ENCODE measurements at places on chromosomes 11 and 22.
A peak's percentile ranks its signal among the peaks of the same experiment; 100 is the strongest.

DNA sequence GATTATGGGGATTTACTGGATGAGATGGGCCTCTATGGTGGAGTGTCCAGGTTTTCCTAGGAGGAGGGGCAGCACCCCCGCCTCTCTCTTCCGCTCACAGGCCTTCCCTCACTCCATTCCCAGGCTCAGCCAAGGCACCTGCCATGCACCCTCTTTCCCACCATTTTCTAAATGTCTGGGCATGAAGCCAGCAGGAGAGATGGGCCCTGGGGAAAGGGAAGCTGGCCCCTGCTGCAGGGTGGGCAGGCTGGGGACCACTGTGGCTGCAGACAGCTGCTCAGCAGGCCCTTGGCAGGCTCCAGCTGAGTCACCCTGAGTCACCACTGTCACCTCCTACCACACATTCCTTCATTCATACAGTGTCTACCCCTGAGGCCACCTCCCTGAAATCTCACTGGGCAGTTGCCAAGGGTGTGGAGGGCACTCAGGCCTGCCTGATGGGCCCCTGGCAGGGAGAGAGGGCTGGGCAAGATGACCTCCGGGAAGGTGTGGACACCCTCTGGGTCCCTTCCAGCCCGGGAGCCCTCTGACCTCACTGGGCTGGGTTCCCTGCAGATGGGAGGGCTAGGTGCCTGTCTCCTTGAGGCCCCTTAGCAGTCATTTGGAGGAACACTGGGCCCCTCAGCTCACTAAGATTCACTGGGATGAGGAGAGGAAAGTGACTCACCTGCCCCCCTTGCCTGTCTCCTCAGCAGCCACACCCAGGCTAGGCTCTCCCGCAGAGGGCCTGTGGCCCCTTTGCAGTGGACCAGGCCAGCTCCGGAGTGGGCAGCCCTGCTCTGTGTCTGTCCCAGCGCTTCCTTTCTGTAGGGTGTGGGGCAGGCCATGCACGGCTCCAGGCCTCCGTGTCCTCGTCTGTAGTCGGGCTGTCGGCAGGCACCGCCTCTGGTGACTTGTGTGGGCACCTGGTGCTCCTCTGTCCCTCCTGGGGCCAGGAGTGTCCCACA lies 7.8 kb downstream of the MYEOV start:
- DNase-seq, result no peak
- no peaks in the 10 kb centered on the region for H3K27me3 ChIP-seq
- H3K27ac ChIP-seq, result no peak overlapping the region
- no peak overlapping the region for H3K4me3 ChIP-seq
- H3K36me3 ChIP-seq, result no peaks in the 10 kb centered on the region

- H3K36me3 ChIP-seq, result peaks cover 42% of the 10 kb centered on the region
- H3K27me3 ChIP-seq, result no peaks in the 10 kb centered on the region
- H3K4me3 ChIP-seq, result no peak overlapping the region
- H3K27ac ChIP-seq, result no peak overlapping the region
- DNase-seq, result peak; percentile 75
Observed at GRCh38 chr11:33065445-33066178, 26.2 kb downstream of the TCP11L1 start.

GRCh38 chr11:134046681-134047449 lies 22.0 kb upstream of the JAM3 start:
- no peaks in the 10 kb centered on the region for H3K4me1 ChIP-seq
- no peak for DNase-seq
- no peaks in the 10 kb centered on the region for H3K27me3 ChIP-seq

DNA sequence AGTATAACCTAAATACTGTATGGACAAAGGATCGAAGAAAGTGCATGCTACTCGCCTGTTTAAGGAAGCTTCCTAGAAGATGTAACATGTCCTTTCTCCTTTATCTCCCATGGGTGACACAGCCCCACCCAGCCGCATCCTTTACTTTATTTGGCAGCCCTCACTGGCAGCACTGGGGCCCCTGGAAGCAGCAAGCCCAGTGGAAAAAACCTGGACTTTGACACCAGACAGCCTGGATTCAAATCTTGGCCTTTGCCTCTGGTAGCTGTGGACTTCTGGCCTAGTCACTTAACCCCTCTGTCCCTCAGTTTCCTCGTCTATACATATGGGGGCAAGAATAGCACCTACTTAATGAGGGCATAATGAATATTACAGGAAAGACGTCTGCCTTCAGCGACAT lies 67.1 kb downstream of the MYEOV start:
- H3K27ac ChIP-seq, result no peak overlapping the region
- H3K4me1 ChIP-seq, result peaks cover 8% of the 10 kb centered on the region
- no peak overlapping the region for H3K4me3 ChIP-seq
- H3K27me3 ChIP-seq, result no peaks in the 10 kb centered on the region
- DNase-seq, result peak; percentile 9

- H3K4me1 ChIP-seq, result no peaks in the 10 kb centered on the region
- peaks cover 8% of the 10 kb centered on the region for H3K27me3 ChIP-seq
- H3K36me3 ChIP-seq, result no peaks in the 10 kb centered on the region
- no peak for DNase-seq
- no peak overlapping the region for H3K27ac ChIP-seq
Observed at GRCh38 chr11:69828276-69828970, 9.2 kb upstream of the FGF3 start.

DNA sequence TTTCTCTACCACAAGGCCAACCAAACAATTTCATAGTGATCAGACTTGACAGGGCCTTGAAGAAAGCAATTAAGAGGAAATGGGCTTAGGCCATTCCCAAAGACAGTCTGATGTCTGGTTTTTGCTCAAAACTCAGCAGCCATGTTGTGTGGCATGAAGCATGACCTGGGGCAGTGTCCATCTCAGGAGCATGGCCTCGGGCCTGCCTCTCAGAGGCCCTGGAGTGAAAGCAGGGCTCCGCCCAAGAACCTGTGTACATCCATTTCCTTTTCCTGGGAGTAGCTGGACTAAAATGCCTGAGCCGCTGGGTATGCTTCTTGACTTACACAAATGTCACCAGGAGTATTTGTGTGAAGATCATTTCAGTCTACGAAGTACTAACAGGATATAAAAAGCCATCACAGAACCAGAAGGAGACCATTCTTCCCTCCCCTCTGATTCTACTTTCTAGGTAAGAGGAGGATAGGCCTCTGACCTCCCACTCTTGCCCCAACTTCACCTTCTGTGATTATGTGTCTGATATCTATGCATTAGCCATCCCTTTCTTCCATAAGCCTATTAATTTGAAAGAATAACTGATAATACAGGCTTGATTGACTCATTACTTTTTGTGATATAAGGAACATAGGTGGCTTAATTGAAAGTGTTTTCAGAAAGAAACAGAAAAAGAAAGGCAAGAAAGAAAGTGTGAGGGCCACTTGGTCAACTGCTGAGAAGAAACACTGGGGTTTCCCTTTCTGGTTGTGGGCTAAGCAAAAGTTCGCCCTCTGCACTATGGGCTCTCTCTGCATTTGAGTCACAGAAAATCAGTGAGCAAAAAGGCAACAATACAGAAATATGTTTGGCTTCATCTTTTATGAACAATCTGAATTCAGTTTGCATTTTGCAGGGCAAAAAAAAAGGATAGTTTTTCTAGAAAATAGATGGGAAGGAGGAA lies 188.6 kb upstream of the MTMR2 start:
- H3K4me3 ChIP-seq, result no peak overlapping the region
- peaks cover 4% of the 10 kb centered on the region for H3K4me1 ChIP-seq
- H3K36me3 ChIP-seq, result no peaks in the 10 kb centered on the region
- no peak for DNase-seq

- DNase-seq, result no peak
- no peaks in the 10 kb centered on the region for H3K36me3 ChIP-seq
- peaks cover 6% of the 10 kb centered on the region for H3K4me1 ChIP-seq
- H3K27me3 ChIP-seq, result no peaks in the 10 kb centered on the region
- peak overlapping the region; percentile 67 for H3K27ac ChIP-seq
- no peak overlapping the region for H3K4me3 ChIP-seq
Observed at GRCh38 chr11:78742430-78742829, 167.8 kb upstream of the NARS2 start.

DNA sequence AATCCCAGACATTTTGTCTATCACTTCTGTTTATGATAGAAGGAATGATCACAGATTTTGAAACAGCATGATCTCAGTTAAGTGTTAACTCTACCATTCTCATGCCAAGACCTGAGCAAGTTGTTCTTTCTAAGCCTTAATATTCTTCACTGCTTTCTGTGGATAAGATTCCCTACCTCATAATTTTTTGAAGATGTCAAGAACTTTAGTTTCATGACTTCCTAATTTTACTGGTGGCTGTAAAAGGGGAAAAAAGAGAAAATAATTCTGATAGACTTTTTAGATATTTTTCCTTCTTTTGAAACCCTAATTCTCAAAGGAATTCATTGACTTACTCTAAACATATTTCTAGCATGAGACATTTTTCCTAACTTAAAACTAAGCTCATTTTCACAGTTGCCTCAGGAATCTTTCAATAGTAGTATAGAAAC lies 520.0 kb upstream of the LUZP2 start:
- no peaks in the 10 kb centered on the region for H3K27me3 ChIP-seq
- H3K4me1 ChIP-seq, result no peaks in the 10 kb centered on the region
- H3K4me3 ChIP-seq, result no peak overlapping the region

- peaks cover 3% of the 10 kb centered on the region for H3K4me1 ChIP-seq
- no peaks in the 10 kb centered on the region for H3K27me3 ChIP-seq
- no peak overlapping the region for H3K4me3 ChIP-seq
- peak; percentile 65 for DNase-seq
- peak overlapping the region; percentile 14 for H3K27ac ChIP-seq
- H3K36me3 ChIP-seq, result peaks cover 2% of the 10 kb centered on the region
Observed at GRCh38 chr22:41826430-41827383, 6.2 kb upstream of the SREBF2 start.

Measured in lung (tissue), 17 donors.